ENCODE measurements at places on chromosomes 6 and 20.

GRCh38 chr20:36543184-36544133 lies 2.1 kb downstream of the MYL9 start:
- no peak for DNase-seq

DNA sequence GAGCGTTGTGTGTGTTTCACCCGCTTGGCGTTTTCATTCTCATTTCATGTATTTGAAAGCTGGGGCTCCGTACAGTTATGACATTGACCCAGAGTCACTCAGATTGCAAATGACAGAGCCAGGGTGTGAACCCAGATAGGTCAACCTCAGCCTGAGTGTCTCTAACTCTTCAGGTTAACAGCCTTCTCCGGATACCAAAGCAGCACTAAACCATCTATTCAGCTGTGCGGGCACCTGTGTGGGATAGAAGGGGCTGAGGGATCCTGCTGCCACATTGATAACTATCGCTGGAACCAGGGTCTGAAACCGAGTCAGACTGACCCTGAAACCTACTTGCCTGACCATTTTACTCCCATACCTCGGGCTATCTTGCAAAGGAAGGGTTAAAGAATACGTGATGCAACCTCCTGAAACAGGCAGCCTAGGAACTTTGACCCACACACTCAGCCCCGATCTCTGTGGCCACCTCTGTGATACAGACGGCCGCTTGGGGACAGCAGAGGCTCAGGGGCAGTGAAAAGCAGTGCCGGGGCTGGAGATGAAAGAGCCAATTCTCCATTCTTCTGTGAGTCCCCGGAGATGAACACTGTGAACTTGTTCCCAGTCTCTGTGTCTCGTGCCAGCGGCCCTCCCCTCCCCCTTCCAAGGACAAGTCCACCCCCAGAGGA lies 233.5 kb upstream of the QKI start:
- peak; percentile 91 for DNase-seq

- no peak for DNase-seq
These were observed 224.3 kb downstream of the TTLL2 start for GRCh38 chr6:167549213-167549612.

DNA sequence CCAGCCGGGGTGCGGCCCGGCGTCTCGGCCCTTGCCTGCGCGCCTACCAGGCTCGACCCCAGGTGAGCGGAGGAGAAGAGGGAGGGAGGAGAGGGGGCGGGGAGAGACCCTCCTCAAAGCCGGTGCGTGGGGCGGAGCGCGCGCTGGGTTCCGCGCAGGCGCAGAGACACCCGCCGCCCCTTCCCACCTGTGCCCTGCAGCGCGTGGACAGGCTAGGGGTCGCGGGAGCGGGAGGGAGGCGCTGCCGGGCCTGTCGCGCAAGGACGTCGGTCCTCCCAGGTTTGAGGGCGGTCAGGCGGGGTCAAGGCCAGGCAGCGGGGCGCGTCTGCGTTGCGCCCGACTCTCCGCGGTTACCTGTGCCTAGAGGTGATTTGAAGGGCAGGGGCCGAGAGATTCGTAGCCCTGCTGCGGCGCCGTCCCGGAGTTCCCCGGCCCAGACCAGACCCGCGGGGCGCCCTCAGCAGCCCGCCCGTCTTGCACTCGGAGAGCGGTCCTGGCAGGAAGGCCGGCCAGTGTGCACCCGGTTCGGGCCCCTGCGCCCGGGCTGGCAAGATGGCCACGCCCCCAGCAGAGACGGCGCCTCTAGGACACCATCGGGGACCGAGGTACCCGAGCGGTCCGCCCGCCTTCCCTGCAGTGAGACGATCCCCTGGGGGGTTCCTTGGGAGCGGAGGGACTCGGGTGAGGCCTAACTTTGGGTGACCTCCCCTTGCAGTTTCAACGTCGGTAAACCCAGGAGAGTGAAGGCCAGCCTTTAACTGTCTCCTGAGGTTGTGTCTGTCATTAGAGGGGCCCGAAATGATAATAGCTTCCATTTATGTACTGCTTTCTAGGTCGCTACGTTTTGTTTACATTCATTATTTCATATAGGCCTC lies 546 bp downstream of the C6orf136 start:
- peak; percentile 91 for DNase-seq

DNA sequence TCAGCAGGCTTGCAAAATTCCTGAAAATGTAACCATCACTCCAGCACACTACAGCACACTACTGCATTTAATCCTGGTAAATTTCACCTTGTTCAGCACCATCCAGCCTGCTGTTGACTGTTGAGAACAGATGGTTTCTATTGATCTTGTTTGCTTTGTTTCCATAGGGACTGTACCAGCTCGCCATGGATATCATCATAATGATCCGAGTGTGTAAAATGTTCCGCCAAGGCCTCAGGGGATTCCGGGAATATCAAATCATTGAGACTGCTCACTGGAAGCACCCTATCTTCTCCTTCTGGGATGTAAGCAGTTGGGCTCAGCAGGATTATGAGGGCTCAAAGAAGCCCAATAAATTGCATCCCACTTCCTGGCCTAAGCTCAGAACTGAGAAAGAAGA lies 4.1 kb downstream of the CNBD2 start:
- DNase-seq: no peak

- DNase-seq: no peak
These were observed 26.2 kb upstream of the MRPS18A start for GRCh38 chr6:43713643-43714310.

GRCh38 chr6:89008001-89008814 lies 44.8 kb upstream of the RNGTT start:
- no peak for DNase-seq

GRCh38 chr6:73263570-73263909 lies 544 bp upstream of the KHDC1 start:
- no peak for DNase-seq

GRCh38 chr6:71066153-71066552 lies 109.3 kb upstream of the B3GAT2 start:
- DNase-seq: no peak

GRCh38 chr6:144647406-144647964 lies 362.4 kb downstream of the UTRN start:
- DNase-seq: no peak

DNA sequence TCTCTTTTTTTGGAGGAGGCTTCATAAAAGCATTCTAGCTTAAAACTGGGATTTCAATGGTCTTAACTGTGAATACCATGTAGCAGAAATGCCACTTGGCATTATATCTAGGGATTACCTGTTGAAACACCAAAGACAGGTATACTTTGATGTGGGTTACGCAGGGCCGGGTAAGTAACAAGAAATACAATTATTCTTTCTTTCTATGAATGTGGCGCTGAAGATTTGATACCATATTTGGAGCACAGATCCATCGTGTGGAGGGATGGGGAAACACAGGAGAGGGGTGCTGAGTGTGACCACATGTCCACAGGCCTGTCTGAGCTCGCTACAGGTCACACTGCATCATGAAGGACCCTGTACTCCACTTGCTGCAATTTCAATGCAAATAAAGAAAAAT lies 257.8 kb downstream of the GMPR start:
- no peak for DNase-seq

DNA sequence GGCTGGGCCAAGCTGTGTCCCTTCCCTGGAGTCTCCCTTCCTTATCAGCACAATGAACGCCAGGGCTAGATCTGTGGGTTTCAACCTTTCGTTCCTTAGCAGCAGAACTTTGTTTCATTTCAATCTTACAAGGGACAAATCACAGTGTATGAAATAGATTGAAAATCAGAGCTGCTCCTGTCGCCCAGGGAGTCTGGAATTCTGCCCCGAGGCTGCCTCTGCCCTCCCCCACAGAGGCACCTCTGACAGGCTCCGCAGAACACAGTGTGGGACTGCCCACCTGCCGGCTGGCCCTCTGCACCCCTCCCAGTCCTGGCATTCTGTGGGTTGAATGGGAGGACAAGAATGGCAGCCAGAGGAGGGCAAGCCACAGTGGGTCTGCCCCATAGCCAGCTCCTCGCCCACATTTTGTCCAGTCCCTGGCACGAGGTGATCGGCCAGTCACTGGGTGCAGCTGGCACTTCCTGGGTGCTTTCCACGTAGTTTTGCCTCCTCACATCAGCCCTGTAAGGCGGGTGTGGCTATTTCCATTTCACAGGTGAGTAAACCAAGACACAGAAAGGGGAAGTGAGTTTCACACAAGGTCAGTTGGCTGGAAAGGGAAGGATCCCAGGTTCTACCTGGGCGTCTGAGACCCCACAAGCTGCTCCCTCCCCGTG lies 26.1 kb downstream of the MANBAL start:
- no peak for DNase-seq

DNA sequence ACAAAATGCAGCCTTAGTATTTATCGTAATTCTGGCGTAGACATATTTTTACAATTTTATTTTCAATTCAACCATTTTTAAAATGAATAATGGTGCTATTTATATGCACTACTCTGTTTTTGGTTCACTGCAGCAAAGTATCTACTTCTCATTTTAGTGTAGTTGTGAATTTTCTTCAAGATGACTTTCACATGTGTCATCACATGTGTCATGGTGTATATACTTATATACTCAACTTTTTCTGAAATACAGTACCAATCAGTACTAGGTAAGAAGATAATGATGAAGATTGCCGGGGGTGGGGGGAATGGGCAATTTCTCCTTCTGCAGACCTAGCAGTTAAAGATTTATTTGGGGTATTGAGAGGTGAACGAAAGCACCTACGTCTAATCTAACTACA lies 634.5 kb downstream of the PHF3 start:
- DNase-seq: no peak

DNA sequence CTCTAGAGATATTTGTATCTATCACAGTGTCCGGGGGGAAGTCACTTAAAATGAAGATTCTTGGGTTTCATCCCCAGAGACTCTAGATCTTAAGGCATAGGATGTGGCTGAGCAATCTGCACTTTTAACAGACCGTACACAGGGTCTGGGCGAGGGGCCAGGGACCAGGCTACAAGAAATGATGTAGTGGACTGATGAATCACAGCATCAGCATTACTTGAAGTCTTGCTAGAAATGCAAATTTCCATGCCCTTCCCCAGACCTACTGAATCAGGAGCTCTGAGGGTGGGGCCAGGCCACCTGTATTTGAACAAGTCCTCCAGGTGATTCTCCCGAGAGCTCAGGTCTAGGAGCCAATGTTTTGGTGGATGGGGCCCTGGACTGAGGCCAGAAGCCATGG lies 168.4 kb downstream of the DOK5 start:
- no peak for DNase-seq

DNA sequence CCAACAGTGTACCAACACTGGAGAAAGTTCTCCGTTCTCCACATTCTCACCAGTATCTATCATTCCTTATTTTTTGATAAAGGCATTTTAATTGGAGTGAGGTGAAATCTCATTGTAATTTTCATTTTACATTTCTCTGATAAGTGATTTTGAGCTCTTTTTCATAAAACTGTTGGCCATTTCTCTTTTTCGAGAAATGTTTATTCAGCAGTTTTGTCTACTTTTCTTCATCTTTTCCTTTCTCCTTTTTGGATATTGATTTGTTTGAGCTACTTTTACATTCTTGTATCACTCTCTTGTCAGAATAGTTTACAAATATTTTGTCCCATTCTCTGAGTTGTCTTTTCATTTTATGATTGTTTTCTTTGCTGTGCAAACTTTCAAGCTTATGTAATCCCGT lies 555.2 kb downstream of the COL12A1 start:
- DNase-seq: no peak

DNA sequence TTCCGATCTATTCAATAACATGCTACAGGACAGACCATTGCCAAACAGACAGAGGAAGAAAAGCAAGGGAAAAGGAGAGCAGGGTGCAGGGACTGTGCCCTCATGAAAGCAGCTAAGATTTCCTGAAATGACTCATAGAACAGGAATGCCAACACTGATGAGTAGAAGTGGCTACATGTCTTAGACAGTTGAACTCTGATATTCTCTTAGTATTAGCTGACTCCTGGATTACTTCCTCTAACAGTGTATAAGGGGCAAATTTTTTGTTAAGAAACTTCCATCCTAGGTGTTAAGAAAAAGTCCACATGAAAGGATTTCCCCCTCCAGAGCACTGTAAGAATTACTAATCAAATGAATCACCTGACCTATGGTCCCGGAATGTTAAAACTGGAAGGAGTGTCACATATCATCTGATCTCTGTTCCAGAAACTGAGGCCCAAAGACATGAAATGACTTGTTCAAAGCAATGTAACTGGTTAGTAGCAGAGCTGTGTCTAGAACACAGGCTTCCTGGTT lies 224.9 kb downstream of the IBTK start:
- no peak for DNase-seq

- DNase-seq: no peak
These were observed 169.6 kb downstream of the THBS2 start for GRCh38 chr6:169084067-169084466.

DNA sequence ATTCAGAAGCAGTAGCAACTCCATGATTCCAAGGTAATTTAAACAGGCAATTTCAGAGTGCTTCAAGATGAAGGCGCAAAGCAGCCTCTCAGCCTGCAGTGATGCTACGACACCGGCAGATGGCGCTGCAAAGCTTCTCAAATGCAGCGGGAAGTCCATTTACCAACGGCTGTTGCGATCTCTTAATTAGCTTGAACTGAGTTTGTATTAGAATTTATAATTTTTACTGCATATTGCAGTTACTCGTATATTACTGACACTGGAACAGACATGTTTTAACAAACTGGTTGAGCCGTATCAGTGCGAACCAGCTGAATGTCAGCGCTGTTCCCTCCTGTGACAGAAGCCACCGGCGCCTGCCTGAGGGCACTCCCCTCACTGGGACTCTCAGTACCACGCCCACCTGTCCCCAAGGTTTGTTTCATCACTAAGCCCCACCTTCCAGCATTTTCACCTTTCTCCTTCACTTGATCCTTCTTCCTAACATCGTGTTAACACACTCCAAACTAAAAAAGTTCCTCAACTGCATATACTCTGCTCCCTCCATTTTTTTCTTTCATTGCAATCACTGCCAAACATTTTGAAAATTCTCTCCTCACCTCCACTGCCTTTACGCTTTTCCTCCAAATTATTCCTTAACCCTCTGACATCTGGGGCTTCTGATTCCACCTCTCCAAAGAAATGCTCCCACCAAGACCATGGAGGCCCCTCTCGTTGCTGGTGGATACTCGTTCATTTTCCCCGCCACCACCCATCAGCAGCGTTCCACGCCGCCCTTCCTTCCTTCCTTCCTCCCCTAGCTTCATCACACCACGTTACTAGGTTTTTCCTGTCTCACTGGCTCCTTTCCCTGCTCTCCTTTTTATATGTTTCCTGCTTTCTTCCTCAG lies 14.5 kb downstream of the GNL1 start:
- DNase-seq: peak; percentile 63
